ENCODE measurements at places on chromosomes 6 and 20.

DNA sequence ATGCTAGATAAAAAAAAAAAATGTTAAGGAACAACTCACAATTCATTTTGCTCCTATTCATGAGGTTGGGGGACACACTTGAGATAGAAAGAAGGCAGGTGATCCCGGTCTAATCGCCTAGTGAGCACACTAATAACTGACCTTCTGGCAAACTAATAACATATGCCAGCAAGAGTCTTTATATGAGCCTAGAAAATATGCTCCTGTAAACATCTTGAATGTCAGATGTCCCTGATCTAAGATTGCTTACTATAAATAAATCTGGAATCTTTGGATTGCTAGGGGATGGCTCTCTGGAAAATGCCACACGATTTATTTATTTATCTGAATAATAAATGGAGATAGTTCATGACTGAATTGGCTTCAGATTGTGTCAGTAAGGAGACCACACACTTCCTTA lies 821.9 kb downstream of the GRIK2 start:
- DNase-seq = no peak

DNA sequence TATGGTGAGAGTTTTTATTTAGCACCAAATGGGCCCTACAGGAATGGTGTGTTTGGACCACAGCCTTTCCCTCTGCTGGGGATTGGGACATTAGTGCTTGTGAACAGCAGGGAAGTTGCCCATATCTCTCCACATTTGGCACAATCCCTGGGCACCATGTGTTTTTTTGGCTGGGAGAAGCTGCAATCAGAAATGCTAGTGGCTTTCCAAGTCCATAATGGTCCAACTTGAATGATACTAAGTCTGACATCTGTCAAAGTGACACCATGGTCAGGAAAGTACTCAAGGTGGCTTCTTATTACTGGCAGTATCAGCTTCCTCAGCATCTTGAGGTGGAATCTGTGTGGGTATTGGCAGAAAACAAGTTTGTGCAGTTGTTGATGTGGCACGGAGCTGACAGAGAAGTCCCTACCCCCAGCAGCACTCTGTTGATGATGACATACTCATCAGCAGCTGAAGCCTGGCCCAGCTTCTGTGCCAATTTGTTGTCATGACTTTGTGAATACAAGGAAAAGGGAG lies 53.0 kb downstream of the SASH1 start:
- DNase-seq = no peak

GRCh38 chr6:41996997-41997396 lies 53.3 kb upstream of the TAF8 start:
- DNase-seq = no peak

DNA sequence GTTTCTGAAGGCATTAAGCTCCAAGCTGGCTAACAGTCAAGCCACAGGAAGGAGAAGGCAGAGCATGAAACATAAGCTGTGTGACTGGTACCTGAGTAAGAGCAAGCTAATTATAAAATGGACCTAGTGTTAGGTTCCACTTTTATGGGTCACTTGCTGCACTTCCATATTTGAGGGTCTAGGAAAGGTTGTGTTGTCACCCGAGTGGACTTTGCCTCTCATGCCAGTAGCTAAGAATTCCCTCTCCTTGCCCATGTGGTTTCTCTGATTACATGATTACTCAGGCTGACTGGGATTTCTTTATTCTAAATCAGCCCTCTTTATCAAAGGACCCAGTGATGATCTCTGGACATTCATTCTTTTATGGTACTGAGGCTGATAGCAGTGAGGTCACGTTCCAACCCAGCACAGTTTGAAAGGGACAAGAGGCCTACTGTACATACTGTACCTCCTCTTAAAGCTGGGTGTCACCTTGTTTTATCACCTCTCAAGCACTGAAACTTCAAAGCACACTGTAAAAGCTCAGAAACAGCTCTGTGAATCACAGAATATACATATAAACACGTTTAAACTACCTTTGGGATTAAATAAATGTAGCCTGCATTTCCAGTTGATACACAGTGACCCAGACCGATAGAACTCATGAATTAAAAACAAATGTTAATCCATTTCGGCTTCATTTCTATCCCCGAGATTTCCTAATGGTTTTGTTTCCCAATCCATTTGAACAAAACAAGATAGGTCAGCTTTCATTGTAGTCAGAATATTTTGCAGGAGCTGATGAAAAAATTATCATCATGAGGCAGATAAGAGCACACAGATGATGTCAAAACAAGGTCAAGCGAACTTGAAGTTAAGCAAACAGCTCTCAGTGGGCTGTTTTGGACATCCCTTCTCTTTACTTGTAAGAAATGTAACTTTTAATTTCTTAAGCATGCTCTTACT lies 96.5 kb downstream of the ALDH8A1 start:
- DNase-seq = no peak

DNA sequence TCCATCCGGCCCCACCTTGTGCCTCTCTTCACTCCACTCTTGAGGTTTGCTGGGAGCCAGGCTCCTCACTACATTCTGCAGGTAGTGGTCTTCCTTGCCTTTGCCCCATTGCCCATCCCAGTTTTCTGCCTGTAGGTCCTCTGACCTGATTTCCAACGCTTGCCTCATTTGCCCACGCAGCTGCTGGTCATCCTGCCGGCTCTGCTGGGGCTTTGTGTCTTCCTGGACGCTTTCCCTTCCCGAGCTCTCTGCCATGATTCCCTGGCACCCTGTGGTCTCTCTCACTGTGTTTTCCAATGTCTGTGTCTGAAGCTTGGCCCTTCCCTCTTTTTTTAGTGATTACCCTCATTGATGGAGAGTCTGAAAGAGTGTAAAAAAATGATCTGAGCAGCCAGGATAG lies 451.6 kb downstream of the UTRN start:
- no peak for DNase-seq

DNA sequence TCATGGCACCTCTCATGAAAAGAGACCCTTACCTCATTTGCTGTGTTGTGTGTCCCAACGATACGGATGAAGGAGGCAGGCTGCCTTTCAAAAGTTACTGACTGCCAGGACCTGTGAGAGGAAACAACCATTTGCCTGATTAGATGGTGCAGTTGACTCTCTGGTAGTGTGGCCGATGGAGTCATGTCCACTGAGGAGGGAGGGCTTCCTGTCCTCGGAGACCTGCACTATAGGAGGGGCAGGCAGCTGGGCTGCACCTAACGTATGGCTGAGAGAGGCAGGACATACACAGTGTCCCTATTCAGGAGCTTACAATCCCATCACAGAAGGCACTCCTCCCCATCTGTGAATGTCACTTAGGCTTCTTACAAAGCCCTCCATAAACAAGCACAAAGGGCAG lies 373.0 kb downstream of the ZFAND3 start:
- no peak for DNase-seq

DNA sequence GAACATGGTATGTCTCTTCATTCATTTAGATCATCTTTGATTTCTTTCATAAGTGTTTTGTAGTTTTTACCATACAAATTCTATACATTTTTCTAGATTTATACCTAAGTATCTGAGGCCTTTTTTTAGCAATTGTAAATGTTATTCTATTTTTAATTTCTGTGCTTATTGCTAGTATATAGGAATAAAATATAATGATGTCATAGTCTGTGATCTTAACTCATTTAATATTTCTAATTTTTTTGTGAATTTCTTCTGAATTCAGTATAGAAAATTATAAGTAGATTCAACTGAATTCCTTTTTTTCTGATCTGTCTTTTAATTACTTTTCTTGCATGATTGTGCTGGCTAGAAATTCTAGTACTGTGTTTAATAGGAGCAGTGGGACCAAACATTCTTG lies 520.6 kb downstream of the NKAIN2 start:
- DNase-seq = no peak

DNA sequence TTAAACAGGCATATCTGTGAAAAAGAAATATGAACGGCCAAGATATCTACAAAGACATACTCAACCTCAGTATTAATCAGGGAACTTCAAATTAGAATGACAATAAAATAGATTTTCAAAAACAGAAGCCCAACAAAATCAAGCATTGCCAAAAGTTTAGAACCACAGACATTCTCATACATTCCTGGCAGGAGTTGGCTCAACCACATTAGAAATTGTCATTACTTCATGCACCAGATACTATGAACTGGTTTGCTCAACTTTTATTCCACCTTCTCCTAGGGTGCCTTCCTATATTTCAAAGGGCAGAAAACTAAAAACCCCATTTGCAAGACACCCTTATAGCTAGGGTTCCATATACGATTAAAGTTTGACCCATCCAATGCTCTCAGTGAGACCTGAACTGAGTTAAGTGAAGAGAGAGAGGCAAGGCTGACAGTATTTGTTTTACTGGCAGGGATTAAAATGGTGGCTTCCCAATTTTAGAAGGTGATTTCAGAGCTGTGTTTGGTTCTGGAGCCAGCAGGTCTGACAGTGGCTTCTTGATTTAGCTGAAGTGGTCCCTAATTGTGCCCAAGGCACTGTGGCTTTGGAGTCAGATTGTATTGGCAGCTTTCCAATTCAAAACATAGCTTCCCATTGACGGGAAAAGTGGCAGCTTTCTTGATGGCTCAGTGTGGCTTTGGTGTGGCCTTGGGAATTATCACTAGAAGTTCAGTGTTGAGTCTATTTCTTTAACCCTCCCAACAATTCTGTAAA lies 77.1 kb upstream of the CDYL start:
- DNase-seq = no peak

- no peak for DNase-seq
Observed at GRCh38 chr20:58378704-58379103, 10.3 kb upstream of the VAPB start.

DNA sequence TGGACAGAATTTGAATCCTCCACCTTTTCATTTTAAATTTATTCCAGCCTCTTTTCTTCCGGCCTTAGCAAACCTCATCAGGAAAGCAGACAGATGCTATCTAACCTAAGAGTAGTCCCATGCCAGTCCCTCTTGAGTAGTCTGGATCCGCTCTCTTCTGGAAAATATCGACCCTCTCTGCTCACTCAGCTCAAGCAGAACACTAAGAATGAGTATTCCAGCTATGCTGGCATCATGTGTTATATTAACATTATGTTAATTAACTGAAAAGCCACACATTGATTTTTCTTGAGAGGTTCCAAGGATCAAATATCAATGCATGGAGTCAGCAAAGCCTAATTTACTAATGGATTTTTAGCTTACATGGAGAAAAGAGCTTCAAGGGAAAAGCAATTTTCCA lies 161.4 kb downstream of the ID4 start:
- no peak for DNase-seq

DNA sequence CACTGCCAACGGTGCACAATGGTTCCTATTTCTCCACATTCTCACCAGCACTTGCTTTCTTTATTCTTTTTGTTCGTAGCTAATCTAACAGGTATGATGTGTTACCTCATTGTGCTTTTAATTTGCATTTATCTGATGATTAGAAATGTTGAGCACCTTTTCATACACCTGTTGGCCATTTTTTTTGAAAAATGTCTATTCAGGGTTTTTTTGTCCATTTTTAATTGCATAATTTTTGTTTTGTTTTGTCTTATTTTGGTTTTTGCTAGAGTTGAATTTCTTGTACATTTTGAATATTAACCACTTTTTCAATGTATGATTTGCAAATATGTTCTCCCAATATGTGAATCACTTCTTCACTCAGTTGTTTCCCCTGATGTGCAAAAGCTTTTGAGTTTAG lies 150.6 kb downstream of the TENT5A start:
- no peak for DNase-seq

DNA sequence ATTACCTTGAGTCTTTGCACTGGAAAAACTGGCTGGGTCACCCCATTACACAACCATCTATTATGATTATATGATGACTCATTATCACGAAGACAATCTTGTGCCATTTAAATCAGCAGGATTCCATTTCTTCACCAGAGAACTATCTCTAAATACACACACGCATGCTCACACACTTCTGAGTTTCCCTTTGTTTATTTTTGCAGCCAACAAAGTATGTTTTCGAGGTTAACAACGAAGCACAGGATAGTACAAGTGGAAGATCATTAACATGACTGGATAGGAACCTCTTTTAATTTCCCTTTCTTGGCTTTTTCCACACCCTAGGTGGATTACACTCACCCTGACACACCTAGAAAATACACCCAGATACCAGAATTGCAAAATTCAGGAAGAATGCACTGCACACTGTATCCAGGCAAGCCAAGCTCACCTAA lies 18.9 kb downstream of the PERP start:
- DNase-seq = no peak

DNA sequence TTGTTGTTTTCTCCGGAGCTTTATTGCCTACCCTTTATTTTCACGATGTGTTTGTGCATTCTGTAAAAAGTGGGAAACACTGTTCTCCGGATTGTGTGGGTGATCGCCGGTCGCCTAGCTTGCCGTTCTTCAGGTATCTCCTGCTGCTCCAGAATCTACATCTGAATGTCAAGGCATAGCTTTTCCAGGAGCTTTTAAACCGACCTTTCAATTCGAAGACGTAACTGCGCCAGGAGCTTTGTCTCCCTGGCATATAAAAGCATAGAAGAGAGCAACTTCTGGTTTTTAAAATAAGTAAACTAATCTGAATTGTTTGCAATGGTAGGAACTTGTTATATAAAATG lies 96.0 kb downstream of the HFE start:
- DNase-seq = no peak

DNA sequence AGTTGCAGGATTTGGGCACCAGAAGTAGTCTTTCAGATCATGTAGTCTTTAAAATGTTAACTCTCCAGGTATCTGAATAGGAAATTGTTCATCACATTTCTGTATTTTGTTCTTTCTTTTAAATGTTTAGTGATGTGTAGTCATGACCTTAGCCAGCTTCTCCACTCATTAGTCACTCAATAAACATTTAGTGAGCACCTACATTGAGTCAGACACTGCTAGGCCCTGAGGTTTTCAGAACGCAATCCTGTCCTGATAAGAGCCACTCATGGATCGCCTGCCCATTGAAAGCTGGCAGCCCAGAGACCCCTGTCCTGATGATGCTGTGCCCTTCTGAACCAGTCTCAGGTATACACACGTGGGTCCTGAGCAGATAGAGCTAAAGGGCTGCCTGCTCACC lies 163.4 kb upstream of the HEY2 start:
- DNase-seq = no peak

DNA sequence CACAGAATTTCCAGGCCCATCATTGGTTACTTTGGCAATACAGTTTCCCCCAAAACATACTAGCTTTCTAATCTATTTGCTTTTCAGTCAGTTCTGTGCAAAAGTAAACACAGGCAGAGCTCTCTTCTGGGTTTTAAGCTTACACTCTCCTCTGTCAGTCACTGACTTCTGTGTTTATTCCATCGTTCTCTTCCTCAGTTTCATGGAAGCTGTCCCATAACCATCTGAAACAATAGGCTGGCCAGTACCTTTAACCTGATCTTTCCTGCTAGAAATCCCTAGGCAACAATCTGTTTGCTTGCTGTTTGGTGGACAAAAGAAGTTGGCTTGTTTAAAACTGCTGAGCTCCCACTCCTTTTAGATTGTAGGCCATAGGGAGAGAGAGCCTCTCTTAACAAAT lies 431.5 kb downstream of the HACE1 start:
- no peak for DNase-seq

- no peak for DNase-seq
Observed at GRCh38 chr6:123030282-123030681, 34.2 kb downstream of the CLVS2 start.

DNA sequence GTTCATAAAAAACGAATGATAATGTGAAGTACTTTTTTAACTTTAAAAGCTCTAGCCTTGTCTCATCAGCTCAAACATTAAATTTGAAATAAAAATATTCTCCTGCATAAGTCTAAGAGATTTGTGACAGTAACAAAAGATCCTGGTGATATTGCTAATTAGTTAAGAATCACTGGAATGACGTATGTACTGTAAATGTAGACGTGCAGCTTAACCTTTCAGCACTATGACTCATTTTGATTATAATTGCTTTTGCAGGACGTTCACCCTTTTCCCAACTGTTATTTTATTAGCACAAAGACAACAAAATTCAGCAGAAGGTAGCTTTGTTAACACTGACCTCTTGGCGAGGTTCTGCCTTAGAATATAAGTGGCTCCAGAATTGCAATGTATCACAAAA lies 68.6 kb downstream of the TENT5A start:
- no peak for DNase-seq

Measured in stimulated activated CD4-positive, alpha-beta T cell treated with anti-CD3 and anti-CD28 coated beads, Interleukin-1b, Interleukin-23, amount 100 ng/mL, for 48 hours (primary cell).